ENCODE measurements at places on chromosomes 3 and 15. TPM values are rescaled to one million over a fixed set of nuclear protein-coding genes. Genes with fewer than 3 reads are reported as not detected.

- H3K4me1 ChIP-seq, result no peaks in the 10 kb centered on the region
- no peaks in the 10 kb centered on the region for H3K36me3 ChIP-seq
- peaks cover 3% of the 10 kb centered on the region for H3K27me3 ChIP-seq
- no peak overlapping the region for H3K4me3 ChIP-seq
- DNase-seq, result no peak
Measured at GRCh38 chr3:28777806-28778475, 429.3 kb upstream of the AZI2 start.

GRCh38 chr3:22476976-22477375 is 726.0 kb upstream of the ZNF385D start:
- H3K27ac ChIP-seq, result no peak overlapping the region
- no peaks in the 10 kb centered on the region for H3K27me3 ChIP-seq
- no peaks in the 10 kb centered on the region for H3K4me1 ChIP-seq
- H3K4me3 ChIP-seq, result no peak overlapping the region
- H3K36me3 ChIP-seq, result no peaks in the 10 kb centered on the region
- no peak for DNase-seq

SOX2 gene
- total RNA-seq, result not detected

GALNT15 gene
- total RNA-seq, result 7.1 TPM

TAGLN3 gene
- not detected for total RNA-seq

DNA sequence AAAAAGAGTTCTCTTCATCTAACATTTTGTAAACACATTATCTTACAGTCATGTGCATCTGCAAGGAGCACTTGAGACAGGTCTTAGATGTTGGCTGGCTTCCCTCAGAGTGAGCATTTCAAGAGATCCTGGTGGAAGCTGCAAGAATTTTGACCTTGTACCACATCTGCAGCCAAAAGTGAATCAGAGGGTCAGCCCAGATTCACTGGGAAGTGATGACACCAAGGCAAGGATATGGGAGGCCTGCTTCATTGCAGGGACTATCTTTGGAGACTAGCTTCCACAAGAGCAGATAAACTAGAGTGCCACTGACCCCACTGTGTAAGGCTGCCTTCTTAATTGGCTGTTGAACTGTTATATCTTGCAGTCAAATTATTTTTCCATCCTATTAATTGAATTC is 21.3 kb upstream of the GADL1 start:
- no peak overlapping the region for H3K4me3 ChIP-seq
- H3K27me3 ChIP-seq, result no peaks in the 10 kb centered on the region
- DNase-seq, result peak; percentile 55
- H3K27ac ChIP-seq, result no peak overlapping the region
- H3K4me1 ChIP-seq, result peaks cover 25% of the 10 kb centered on the region

GRCh38 chr3:179942553-179943075 is 94.1 kb downstream of the PEX5L start:
- no peak overlapping the region for H3K27ac ChIP-seq
- no peaks in the 10 kb centered on the region for H3K36me3 ChIP-seq
- no peaks in the 10 kb centered on the region for H3K27me3 ChIP-seq
- peak overlapping the region; percentile 62 for H3K4me3 ChIP-seq

CD200 gene
- 1.5 TPM for total RNA-seq

DNA sequence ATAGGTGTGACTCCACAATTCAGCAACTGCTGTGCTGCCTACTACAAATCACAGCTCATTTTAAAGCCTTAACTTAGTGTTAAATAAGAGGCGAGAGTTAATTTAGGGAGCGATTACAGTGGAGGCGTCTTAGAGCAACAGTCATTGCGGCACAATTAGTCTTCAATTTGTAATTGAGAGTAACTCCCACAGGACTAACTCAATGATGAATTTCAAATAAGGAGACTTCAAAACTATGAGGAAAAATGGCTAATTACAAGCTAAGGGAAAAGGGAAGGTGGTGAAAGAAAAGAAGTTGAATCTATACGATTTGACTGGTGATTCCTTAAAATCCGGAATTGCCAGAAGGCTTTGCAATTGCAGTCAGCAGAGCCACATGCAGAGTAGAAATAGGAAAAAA is 63.7 kb upstream of the FOXB1 start:
- H3K4me1 ChIP-seq, result no peaks in the 10 kb centered on the region
- peaks cover 7% of the 10 kb centered on the region for H3K27me3 ChIP-seq
- no peak for DNase-seq

FES gene
- 20.3 TPM for total RNA-seq

GPR27 gene
- not detected for total RNA-seq

GRCh38 chr15:60072826-60073465 is 68.8 kb downstream of the FOXB1 start:
- peaks cover 23% of the 10 kb centered on the region for H3K4me1 ChIP-seq
- DNase-seq, result no peak
- H3K36me3 ChIP-seq, result no peaks in the 10 kb centered on the region
- no peaks in the 10 kb centered on the region for H3K27me3 ChIP-seq
- H3K27ac ChIP-seq, result no peak overlapping the region

DNA sequence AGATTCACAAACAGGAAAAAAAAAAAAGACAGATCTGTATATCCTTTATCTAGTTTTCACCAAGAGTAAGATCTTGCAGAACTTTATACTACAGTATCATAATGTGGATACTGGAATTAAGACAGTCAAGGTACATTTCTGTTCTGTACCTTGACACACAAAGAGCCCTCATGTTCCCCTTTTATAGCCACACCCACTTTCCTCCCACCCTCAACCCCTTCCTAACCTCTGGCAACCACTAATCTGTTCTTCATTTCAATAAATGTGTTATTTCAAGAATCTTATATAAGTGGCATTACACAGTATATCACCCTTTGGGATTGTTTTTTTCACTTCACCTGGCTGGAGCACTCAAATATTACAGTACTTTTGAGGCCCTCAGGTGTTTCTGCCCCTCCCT is 3.6 kb upstream of the RAB6B start:
- no peaks in the 10 kb centered on the region for H3K36me3 ChIP-seq
- H3K27ac ChIP-seq, result no peak overlapping the region
- H3K4me3 ChIP-seq, result no peak overlapping the region
- peaks cover 36% of the 10 kb centered on the region for H3K27me3 ChIP-seq

DNA sequence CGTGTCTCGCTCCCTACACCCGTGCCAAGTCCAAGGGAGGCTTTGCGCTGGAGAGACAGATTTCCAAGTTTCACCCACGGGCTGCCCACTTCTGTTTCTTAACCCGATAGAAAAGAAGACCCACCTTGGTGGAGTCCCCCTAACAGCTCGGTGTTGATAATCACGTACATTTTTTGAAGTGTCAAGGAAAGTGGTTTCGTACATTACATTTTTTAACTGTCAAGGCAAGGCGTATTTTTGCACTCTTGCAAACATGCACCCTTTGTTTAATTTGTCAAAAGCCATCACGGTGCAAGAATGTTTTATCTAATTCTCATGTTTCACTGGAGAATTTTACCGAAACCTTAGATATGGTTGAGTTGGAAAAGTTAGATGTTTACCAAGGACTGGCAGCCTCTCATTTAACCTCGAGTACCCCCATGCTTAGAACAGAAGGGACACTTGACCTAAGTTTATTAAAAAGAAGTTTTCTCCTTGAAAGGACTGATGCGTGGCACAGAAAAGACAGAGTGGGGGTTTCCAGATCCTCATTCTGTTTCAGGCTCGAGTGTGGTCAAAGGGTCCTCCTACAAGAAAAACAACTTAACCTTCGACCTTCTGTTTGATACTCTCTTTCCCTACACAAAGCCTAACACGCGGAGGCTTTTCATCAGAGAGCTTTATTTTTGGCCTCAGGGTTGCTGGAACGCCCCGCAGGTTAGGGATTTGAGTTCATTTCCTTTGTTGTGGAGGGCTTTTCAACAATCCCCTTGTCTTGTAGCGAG is 882 bp downstream of the GXYLT2 start:
- H3K4me3 ChIP-seq, result peak overlapping the region; percentile 73
- DNase-seq, result no peak
- no peaks in the 10 kb centered on the region for H3K27me3 ChIP-seq

GRCh38 chr3:12044860-12045259 is 40.7 kb downstream of the SYN2 start:
- H3K4me1 ChIP-seq, result no peaks in the 10 kb centered on the region
- no peaks in the 10 kb centered on the region for H3K36me3 ChIP-seq
- no peak for DNase-seq

DNA sequence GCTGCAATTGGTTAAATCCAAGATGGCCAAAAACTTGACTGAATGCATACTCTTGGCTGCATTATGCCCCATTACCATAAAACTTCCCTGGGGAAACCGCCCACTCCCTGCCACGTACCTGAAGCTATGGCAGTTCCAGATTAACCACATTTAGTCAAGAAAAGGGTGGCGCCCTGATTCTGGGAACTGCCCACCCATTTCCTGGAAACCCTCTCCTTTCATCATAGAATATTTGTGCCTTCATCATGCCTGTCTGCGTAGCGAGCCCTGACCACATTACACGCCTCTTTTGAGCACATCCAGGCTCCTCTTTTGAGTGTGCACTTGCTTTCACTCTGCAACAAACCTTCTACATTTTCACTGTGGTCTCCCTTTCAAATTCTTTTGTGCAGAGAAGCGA is 5.2 kb downstream of the LINS1 start:
- no peaks in the 10 kb centered on the region for H3K27me3 ChIP-seq
- DNase-seq, result no peak
- H3K36me3 ChIP-seq, result no peaks in the 10 kb centered on the region
- peaks cover 11% of the 10 kb centered on the region for H3K4me1 ChIP-seq
- H3K27ac ChIP-seq, result no peak overlapping the region

- H3K27me3 ChIP-seq, result no peaks in the 10 kb centered on the region
- no peaks in the 10 kb centered on the region for H3K4me1 ChIP-seq
- no peak overlapping the region for H3K4me3 ChIP-seq
- peaks cover 10% of the 10 kb centered on the region for H3K36me3 ChIP-seq
Measured at GRCh38 chr15:44501768-44502366, 35.1 kb upstream of the EIF3J start.

- peaks cover 7% of the 10 kb centered on the region for H3K27me3 ChIP-seq
- no peaks in the 10 kb centered on the region for H3K4me1 ChIP-seq
- H3K4me3 ChIP-seq, result peak overlapping the region; percentile 47
- H3K27ac ChIP-seq, result no peak overlapping the region
Measured at GRCh38 chr3:13655061-13655913, 106.4 kb downstream of the FBLN2 start.

DNA sequence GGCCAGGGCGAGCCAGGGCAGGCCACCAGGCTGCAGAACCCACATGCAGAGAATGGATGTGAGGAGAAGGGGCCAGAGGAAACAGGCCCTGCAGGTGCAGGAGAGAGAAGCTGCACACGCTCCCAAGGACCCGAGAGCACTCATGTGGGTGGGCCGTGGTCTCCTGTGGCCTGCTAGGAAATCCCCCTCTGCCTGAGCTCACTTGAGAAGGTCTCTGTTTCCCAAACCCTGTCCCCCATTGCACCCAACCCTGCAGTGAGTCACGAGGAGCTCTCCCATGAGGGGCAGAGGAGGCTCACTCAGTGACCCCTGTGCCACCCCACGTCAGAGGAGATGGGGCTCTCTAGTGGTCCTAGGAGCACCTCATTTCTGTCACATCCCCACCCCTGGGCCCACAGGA is 111.1 kb downstream of the KLF13 start:
- peak; percentile 29 for DNase-seq
- H3K4me3 ChIP-seq, result no peak overlapping the region
- H3K27me3 ChIP-seq, result no peaks in the 10 kb centered on the region
- H3K36me3 ChIP-seq, result no peaks in the 10 kb centered on the region
- no peak overlapping the region for H3K27ac ChIP-seq
- H3K4me1 ChIP-seq, result peaks cover 46% of the 10 kb centered on the region

FEZF2 gene
- total RNA-seq, result not detected

COL6A5 gene
- not detected for total RNA-seq

DNA sequence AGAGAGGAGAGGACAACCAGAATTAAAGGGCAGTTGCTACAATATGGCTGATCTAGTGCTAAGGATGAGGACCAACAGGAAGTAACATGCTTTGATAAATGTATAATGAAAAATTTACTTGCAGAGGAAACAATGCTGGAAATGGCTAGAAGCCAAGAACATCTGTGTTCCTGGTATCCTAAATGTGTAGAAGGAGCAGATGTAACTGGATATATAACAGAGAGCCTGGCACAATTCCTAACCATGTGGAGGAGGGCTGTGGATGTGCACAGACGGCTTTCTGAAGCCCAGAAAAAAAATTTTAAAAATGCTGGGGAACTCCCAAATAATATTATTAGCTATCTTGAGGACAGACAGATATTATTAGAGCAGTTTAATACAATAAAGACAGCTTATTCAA is 159.4 kb upstream of the GBE1 start:
- H3K27ac ChIP-seq, result no peak overlapping the region
- no peak for DNase-seq
- no peaks in the 10 kb centered on the region for H3K27me3 ChIP-seq
- H3K4me1 ChIP-seq, result no peaks in the 10 kb centered on the region
- H3K4me3 ChIP-seq, result no peak overlapping the region

EXOSC7 gene
- total RNA-seq, result 25.0 TPM

- H3K27ac ChIP-seq, result no peak overlapping the region
- H3K27me3 ChIP-seq, result no peaks in the 10 kb centered on the region
- no peak for DNase-seq
- H3K4me1 ChIP-seq, result no peaks in the 10 kb centered on the region
- no peaks in the 10 kb centered on the region for H3K36me3 ChIP-seq
Measured at GRCh38 chr3:194062830-194063229, 73.1 kb upstream of the HES1 start.

- no peaks in the 10 kb centered on the region for H3K27me3 ChIP-seq
- no peaks in the 10 kb centered on the region for H3K4me1 ChIP-seq
- no peak overlapping the region for H3K4me3 ChIP-seq
- no peak for DNase-seq
Measured at GRCh38 chr15:98151096-98151495, 190.6 kb downstream of the ARRDC4 start.

LRRN1 gene
- 3.5 TPM for total RNA-seq

TMEM207 gene
- not detected for total RNA-seq

- H3K4me3 ChIP-seq, result no peak overlapping the region
- no peak for DNase-seq
- peaks cover 15% of the 10 kb centered on the region for H3K4me1 ChIP-seq
- H3K36me3 ChIP-seq, result peaks cover 18% of the 10 kb centered on the region
- H3K27ac ChIP-seq, result no peak overlapping the region
Measured at GRCh38 chr3:45715945-45716344, 26.7 kb downstream of the SACM1L start.

CCR8 gene
- not detected for total RNA-seq

- no peak for DNase-seq
- H3K4me1 ChIP-seq, result no peaks in the 10 kb centered on the region
- H3K4me3 ChIP-seq, result no peak overlapping the region
- H3K27ac ChIP-seq, result no peak overlapping the region
Measured at GRCh38 chr3:32946973-32947788, 4.3 kb upstream of the CCR4 start.

ROBO1 gene
- total RNA-seq, result 69.8 TPM

DNA sequence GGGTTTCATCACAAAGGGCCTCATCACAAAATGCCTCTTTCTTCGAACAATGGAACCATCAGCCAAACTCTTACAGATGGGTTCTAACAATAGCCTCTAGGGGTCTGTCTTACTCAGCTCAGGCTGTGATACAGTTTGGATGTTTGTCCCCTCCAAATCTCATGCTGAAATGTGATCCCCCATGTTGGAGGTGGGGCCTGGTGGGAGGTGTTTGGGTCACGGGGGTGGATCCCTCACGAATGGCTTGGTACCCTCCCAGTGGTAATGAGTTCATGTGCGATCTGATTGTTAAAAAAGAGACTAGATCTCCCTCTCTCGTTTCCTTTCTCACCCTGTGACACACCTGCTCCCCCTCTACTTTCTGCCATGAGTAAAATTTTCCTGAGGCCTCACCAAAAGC is 47.9 kb upstream of the LIPC start:
- no peaks in the 10 kb centered on the region for H3K27me3 ChIP-seq
- DNase-seq, result no peak
- H3K4me3 ChIP-seq, result no peak overlapping the region
- no peaks in the 10 kb centered on the region for H3K36me3 ChIP-seq
- H3K27ac ChIP-seq, result no peak overlapping the region
- H3K4me1 ChIP-seq, result peaks cover 10% of the 10 kb centered on the region

LEO1 gene
- total RNA-seq, result 15.6 TPM

All from osteoblast (primary cell).